ENCODE measurements at places on chromosomes 2 and 18.

DNA sequence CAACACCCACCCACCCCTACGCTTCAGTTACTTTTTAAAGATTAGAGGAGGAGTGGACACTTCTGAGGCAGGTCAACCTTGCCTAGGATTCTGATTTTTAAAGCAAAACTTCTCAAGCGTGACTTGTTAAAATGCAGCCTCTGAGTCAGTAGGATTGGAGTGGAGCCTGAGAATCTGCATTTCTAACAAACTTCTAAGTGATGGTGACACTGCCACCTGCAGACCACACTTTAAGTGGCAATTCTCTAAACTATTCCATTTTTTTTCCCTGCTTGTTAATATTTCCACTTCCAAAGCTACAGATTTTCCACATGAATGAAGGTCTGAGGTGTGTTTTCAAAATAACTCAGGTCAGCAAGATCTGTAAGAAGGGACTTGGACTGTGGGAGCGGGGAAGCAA is 171.1 kb upstream of the CCDC150 start:
- DNase-seq, result no peak

DNA sequence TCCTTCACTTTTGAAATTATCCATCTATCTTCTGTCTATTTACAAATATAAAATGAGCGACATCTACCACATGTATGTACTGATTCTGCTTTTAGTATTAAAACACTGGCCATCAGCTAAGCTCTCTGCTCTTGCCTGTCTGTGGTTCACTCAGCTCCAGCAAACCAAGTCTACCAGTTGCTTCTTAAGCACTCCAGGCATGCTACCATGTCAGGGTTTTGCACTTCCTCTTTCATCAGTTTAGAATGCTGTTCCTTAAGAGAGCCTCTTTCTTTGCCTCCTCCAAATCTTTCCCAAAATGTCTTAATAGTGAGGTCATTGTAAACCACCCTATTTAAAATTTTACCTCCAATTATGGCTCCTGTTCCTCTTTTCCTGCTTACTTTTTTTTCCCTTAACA is 59.5 kb downstream of the SCN3A start:
- DNase-seq, result no peak

GRCh38 chr2:232524771-232525170 is 1.2 kb upstream of the CHRND start:
- no peak for DNase-seq

DNA sequence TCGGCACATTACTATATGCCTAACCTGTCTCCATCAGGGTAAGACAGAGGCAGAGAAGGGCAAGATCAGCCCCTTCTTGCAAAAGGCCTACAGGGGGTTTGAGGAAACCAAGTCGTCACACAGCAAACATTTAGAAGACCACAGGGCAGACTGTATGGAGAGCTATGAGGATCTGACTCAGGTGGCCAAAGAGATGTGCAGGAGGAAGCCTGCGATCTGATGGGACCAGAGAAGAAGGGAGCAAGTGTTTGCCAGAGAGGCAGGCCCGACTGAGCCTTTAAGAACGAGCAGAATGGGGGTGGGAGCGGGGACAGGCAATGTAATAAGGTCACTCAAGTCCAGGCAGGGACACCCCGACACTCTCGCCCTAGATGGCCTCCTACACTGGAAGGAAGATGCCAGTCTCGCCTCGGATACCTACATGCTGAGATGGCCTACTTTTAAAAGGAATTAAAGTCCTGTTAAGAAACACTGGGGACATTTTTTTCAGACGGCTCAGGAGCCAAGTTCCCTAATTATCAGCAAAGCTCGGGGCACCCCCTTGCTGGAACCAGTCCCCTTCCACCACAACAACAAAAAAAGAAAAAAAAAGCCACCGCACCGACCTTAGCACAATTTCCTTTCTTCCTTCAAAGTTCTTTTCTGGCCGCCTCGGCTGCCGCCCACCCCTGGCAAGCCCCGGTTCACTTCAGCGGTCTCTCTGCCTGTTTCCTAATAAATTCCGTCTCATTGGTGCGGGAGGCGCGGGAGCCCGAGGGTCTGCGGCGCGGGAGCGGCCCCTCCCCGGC is 1.5 kb downstream of the SFXN5 start:
- no peak for DNase-seq

DNA sequence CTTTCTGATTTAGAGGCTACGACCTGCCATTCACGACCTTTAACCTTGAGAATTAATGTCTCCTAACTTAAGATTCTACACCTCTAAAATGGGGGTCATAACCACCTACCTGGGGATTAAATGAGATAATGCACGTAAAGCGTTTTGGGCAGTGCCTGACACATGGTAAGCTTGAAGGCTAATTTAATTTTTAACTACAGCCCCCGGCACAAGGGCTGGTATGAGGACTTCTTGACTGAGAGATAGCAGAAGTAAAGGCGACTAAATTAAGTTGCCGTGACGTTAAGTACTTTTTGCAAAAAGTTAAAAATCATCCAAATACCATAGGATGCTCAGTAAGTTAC is 549 bp downstream of the MRPL35 start:
- DNase-seq, result no peak
